ENCODE measurements at places on chromosomes 13 and 19.

- DNase-seq: no peak
Observed at GRCh38 chr13:80654638-80655249, 313.8 kb upstream of the SPRY2 start.

- no peak for DNase-seq
Observed at GRCh38 chr19:50250450-50251136, 47.2 kb downstream of the MYH14 start.

DNA sequence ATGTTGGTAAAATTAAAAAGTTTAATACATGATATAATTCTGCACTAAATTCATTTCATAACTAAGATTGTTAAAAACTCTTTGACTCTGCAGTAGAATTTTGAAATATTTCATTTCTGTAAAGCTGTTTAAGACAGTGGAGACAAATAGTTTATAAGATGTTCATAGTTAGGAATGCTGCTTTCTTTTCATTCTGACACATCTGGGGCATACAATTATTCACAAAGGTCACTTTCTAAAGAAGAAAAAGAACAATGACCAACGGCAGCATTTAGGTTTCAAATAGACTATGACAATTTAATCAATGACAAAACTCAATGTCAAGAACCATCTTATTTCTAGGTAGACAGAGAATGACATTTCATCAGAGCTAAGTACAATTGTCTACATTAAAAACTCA, 1422.1 kb downstream of the PCDH9 start:
- DNase-seq: no peak

DNA sequence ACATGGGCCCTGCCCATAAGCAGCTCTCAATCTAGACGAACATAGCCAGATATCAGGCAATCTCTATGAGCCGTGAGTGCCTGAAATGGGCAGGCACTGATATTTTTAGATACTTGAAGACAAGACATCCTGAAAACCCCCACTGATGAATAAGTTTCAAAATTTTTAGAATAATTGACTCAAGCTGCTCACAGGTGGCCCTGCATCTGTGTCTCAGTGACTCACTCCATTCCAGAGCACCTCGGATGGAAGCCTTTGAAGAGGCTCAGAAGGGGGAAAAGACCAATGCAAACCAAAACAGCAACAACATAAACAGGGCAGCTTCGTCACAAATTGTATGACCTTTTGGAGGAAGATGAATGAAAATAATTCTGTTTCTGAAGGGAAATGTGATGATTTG, 42.8 kb upstream of the SLC46A3 start:
- DNase-seq: no peak

- DNase-seq: no peak
Observed at GRCh38 chr19:49579947-49580263, 451 bp downstream of the NOSIP start.

- no peak for DNase-seq
Observed at GRCh38 chr13:91544723-91545122, 146.3 kb downstream of the GPC5 start.

- no peak for DNase-seq
Observed at GRCh38 chr13:66659701-66660467, 570.3 kb downstream of the PCDH9 start.

GRCh38 chr13:59326717-59327116, 837.0 kb downstream of the DIAPH3 start:
- DNase-seq: no peak

DNA sequence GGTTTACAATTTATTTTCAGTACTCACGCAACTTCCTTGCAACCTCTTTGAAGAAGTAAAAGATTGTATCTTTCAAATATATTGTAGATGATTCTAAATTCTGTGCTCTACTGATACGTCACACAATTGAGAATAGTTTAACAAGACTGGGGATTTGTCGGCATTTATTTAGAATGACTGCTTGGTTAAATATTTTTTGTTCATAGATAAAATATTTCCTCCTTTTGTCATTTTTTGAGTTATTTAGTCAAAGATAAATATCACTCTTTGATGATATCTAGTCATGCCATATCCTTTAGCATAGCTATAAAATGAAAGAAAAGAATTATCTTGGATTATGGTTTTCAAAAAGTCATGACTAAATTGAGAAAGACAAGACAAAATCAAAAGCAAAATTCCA, 2747.8 kb downstream of the PCDH9 start:
- no peak for DNase-seq

DNA sequence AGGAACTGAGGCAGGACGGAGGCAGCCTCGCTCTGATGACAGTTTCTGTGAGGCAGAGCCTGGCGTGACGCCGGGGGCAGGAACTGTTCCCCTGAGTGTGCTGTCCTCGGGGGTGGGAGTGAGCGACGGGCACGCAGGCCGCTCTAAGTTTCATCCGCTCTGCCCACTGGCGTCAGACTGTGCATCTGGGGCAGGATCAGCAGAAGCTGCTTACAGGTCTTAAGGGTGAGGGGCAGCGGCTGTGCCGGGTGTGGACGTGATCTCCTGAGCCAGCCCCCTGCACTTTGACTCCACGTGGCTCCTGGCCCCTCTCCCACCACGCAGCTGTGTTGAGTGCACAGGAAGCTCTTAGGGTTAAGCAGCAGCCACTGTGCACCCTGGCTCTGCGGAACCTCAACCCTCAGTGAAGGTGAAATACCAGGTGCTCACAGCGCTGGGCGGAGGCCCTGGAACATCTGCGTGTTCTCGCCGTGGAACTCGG, 1.5 kb downstream of the GRK1 start:
- DNase-seq: no peak

DNA sequence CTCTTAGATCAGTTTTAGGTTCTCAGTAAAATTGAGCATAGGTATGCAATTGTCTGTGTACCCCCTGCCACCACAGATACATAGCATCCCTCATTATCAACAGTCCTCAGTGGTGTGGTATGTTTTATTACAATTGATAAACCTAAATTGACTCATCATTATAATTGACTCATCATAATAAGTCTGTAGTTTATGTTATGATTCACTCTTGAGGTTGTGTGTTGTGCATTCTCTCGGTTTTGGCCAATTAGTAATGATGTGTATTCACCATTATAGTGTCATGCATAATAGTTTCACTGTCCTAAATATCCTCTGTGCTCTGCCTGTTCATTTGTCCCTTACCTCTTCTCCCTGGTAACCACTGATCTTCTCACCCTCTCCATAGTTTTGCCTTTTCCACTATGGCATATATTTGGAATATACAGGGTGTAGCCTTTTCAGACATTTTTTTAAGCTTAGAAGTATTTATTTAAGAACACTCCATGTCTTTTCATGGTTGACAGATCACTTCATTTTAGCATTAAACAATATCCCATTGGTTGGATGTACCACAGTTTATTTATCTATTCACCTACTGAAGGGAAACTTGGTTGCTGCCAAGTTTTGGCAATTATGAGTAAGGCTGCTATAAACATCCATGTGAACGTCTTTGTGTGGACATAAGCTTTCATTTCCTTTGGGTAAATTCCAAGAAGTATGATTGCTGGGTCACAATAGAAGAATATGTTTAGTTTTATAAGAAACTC, 1620.6 kb upstream of the MIR17HG start:
- no peak for DNase-seq

- no peak for DNase-seq
Observed at GRCh38 chr13:50357136-50357535, 341.9 kb downstream of the KCNRG start.

DNA sequence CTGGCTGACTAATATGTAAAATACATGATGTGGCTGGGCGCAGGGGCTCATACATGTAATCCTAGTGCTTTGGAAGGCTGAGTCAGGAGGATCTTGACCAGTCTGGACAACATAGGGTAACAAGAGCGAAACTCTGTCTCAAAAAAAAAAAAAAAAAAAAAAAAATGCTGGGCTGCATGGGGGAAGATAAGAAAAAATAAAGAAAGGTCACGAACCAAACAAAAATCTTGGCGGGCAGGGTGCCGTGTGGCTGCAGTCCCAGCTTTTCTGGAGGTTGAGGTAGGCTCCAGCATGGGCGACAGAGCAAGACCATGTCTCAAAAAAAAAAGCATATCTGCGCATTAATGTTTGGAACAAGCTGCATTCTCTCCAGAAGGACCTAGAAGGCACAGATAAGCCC, 8.7 kb downstream of the RNASEH2A start:
- no peak for DNase-seq

DNA sequence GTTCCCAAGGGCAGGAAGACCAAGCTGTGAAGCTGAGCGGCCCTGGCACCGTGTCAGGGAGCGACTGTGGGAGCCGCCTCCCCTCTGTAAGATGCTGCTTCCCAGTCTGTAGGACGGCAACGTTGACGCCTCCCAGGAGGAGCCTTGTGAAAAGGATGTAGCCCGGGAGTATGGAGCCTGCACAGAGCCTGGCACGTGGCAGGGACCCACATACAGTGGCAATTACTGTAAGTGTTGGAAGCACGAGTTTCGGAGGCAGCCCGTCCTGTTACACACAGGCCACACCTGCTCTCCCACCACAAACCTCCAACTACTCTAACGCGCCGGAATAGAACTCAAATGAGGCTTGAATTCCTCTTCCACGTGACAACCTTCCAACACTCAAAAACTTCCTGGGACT, 6.6 kb downstream of the RAB20 start:
- DNase-seq: no peak

DNA sequence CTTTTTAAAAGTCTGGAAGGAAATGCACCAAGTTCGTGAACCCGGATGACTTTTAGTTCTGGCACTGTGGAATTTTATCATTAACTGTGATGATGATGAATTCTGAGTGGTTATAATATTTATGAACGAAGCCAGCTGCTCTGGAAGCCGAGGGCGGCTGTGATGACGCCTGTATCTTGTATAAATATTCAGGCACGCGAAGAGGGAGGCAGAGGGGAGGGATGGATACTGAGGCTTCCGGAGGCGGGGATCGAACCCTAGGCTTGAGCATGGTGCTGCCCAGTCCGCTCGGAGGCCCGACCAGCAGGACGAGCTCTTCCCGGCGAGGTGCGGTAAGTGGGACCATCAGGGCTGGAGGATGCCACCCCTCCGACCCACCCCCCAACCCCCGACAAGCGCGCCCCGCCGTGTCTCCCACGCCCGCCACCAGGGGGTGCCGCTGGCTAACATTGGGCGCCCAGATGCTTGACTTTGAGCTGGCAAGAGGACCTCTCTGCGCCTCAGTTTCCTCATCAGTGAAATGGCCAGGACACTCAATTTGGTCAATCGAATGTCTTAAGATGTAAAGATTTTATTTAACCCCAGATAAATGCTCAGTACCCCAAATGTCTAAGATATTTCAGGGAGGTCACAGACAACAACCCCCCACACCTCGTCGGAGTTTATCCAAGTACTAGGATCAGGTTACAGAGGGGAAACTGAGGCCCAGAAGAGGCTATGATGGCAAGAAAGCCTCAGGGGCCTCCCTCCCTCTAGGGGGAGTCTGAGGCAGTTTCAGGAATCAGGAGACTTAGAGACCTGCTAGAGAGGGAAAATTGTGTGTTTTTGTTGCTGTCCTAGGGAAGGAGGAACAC, 4.5 kb upstream of the RAB3A start:
- no peak for DNase-seq

DNA sequence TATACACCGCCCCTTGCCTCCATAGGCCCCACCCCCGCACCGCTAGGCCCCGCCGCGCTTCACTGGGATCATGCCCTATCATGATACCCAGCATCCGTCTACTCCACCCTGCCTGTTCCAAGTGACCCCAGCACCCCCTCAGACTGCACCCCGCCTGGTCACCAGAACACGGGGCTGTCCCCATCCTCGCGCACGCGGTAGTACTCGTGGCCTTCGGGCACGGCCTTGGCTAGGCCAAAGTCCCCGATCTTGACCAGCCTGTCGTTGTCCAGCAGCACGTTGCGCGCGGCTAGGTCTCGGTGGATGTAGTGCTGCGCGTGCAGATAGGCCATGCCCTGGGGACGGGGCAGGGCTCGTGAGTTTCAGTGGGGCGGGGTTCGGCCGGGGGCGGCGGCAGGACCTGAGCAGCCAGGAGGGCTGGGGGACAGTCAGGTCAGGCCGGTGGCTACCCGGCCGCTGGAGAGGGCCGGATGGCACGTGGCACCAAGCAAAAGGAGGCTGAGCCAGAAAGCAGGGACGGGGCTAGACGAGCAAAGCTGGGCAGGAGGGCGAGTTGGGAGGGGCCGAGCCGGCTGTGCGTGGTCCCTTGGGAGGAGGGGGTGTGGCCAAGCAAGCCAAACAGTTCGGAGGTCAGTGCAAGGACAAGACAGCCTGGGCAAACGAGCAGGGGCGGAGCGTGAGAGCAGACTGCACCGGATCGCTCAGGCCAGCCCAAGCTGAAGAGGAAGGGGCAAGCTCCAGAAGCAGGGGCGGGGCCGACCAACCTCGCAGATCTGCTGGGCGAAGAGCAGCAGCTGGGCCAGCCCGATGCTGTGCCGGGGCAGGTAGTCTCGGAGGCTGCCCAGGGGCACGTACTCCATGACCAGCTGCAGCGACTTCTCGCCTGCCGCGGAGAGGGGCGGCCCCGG, 13.6 kb upstream of the ICAM3 start:
- no peak for DNase-seq

DNA sequence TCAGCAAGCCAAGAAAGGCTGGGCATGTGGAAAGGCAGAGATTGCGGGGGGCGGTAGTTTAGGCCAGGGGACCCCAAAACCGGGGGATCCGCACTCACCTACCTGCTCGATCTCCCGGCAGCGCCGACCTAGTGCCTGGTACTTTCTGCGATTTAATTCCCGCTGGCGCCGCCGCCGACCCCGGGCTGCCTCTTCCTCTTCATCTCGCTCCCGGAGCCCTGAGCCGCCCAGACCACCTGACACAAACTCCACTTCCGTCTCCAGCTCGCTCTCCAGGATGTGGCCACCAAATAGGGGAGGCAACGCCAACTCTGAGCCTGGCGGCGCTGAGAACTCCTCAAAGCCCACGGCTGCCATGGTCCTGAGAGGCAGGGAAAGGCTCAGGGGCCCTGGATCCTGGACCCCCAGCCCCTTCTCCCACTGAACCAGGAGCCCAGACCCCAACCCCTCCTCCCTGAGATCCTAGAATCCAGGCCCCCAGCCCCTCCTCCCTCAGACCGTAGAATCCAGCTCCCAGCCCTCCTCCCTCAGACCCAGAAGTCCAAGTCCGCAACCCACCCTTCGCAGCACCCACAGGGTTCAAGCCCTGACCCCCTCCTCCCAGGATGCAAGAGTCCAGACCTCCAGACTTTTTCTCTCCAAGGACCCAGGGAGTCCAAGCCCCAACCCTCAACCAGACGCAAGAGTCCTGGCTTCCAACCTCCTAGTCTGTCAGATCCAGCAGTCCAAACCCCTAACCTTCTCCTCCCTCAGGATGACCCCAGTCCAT, 933 bp downstream of the TFPT start:
- peak; percentile 66 for DNase-seq

DNA sequence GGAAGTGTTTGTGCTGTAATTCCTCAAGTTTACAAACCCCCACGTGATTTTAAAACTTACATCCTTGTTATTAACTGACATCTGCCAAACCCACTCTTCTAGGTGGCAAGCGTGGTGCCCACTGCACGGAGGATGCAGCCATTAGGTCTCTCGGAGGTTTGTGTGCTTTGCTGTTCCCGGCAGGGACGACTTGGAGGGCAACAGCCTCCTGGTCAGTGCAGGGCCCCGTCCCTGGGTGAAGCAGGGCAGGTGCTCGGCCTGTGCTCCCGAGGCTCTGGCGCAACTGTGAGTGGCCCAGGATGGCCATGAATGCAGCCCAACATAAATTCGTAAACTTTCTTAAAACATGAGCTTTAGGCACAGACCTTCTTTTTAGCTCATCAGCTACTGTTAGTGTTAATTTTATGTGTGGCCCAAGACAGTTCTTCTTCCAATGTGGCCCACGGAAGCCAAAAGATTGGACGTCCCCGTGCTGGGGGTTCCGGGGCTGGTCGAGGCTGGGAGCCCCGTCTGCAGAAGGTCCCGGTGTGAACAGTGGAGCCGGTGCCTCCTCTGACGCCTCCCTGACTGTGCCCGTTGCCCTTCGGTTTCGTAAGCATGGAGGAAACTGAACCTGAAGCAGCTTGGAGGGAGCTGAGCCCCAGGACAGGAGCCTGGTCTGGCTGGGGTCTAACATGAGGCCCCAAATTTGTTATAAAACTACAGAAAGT, 11.9 kb downstream of the GAS6 start:
- DNase-seq: no peak
